ENCODE measurements at places on chromosomes 3 and 15.

- no peak for DNase-seq
Measured at GRCh38 chr3:34155108-34155507, 356.7 kb downstream of the PDCD6IP start.

DNA sequence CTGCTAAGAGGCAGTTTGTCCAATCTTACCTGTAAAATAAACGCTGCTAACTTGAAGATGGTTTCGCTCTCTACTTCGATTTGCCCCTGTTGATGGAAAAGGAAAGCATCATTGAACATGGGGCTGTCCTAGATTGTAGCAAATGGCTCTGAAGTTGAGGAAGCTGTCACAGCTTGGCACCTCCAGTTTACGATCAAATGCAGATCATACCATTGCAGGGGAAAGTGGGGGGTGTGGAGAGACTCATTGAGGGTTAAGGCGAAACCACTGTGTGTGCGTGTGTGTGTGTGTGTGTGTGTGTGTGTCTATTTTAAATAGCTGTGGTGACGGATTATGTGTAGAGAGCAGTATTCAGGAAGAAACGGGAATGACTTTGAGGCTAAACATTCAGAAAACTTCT, 127.6 kb upstream of the LMOD3 start:
- DNase-seq: peak; percentile 39

DNA sequence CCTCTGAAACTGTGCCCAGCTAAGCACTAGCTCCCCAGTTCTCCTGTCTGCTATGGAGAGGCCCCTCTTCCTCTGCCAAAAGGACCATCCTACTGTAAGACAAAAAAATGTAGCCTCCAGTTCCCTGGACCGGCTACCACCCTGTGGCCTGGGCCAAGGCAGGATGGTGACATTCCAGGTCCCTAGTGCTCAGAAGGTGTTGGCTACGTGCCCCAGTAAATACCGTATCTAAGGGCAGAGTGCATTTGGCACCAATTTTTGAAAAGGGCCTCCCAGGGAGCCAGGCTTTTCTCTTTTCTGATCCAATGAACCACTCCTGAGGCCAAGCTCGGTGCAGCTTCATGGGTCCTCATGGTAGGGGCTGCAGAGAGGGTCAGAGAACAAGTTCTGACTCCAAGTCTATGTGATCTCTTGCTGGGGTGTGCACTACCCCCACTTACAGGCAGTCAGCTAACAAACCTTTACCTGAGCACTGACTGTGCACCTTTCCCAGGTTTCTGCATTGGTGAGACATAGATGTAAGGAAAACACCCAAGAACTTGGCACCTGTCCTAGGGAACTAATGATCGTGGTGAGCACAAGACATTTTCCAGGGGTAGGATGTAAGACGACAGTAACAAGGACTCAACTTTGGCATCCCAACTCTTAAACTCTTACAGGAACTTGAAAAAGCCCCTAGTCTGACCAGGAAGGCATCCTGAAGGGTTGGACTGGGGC, 32.6 kb downstream of the TLE3 start:
- no peak for DNase-seq

DNA sequence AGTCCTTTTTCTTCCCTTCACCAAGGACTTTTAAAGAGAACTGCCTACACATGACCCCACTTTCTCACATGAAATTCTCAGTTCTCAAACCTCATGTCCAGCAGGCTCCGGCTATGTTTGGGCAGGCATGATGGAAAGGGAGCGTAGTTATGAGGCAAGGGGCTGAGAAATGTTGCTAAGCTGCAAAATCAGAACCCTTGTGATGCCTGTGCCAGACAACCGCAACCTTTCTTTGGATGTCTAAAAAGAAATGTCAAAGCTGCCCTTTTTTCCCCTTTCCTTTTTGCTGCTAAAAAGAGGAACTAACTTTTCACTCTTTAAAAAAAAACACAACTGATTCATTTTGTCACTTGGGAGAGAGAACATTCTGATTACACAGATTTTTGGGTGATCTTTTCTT, 19.2 kb downstream of the GNB4 start:
- no peak for DNase-seq

GRCh38 chr3:33146791-33147445, 33.1 kb downstream of the CRTAP start:
- DNase-seq: no peak

DNA sequence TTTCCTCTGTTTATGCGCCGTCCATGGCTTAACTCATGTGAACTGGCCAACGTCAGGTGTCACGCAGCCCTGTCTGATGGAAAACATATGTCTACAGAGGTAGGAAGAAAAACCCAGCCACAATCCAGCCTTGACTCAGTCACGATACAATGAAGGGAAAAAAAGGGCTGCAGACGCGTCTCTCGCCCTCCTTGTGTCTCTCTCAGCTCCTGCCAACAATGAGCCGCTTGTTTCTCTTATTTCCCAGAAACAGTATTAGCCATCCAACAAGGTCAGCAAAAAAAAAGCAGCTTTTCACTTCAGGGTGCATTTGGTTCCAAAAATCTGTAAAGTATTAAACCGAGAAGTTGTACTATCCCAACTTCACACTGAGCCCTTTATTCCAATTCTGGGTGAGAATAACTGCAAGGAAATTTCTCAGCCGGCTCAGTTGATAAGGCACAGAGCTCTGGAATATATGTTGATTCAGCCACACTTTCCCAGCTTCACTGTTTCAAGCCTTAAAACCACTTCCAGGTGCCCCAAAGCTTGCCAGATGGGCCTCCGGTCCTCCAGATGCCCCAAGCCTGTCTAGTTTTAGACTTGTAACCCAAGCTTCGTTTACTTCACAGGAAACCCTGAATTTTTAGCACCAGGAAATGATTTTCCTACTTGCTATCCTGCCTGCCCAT, 79.4 kb downstream of the TM4SF4 start:
- no peak for DNase-seq

DNA sequence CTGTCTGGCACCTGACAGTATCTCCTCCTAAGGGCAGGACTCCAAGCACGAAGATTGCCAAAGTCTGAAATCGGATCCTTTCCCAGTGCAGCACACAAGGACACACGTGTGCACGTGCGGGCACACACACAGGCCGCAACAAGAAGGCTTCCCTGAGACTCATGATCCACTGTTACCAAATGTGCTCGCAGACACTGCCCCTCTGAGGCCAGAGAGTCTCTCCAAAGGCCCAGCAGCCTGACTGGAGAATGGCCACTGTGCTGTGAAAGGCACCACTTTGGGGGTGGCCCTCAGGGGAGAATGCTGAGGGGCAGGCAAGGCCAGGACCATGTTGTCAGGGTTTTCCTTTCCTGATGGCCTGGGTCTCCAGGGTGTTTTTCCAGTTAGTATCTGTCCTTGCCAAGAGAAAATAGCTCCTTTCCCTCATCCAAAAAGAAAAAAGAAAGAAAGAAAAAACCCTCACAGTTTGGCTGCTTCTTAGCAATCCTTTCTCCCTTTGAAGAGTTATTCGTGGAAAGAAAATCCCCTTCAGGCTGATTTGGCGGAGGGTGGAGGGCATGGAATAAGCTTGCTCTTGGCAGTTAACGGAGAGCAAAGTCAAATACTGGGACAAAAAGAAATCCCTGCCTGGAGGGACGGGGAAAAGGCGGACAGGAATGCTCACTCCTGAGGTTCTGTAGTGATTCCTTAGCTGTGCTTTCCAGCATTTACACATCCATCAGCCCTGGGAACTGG, 112.2 kb upstream of the ETV5 start:
- no peak for DNase-seq

DNA sequence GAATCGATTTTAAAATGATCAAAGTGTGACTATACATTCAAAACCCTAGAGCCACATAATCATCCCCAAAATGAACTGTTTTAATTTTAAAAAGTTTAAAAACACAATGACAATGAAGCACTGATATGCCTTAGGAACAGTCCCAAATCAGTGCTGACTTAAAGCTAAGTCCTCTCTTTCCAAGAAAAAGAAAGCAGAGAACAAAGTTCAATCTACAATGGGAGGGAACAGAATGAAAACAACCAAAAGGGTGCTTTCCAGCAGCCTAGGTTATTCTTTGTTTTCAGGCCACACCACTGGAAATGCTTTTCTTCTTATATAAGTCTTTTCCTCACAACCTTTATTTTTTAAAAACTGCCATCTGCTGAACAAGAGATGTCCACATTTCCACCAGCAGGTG, 7.2 kb upstream of the STIMATE start:
- no peak for DNase-seq

GRCh38 chr15:31269816-31270575, 56.6 kb upstream of the KLF13 start:
- DNase-seq: no peak

- no peak for DNase-seq
Measured at GRCh38 chr3:126878664-126879063, 104.3 kb upstream of the PLXNA1 start.

DNA sequence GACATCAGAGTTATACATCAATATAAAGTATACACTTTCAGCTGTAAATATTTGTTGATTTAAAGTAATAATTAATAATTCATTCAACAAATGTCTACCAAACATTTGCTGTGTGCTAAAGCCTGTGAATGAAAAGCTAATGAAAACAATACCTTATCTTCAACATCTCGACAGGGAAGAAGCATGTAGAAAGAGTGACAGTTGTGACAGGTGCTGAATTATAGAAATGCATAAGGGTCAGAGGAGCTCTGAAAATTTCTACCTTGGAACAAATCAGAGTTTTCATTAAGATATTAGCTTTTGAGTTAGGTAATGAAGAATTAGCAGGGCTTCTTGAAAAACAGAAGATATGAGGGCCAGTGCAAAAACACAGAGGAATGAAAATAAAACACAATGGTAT, 739.2 kb downstream of the VGLL3 start:
- no peak for DNase-seq

GRCh38 chr15:87767516-87767915, 489.0 kb downstream of the NTRK3 start:
- DNase-seq: no peak

- no peak for DNase-seq
Measured at GRCh38 chr15:72516777-72517176, 42.6 kb downstream of the ARIH1 start.

DNA sequence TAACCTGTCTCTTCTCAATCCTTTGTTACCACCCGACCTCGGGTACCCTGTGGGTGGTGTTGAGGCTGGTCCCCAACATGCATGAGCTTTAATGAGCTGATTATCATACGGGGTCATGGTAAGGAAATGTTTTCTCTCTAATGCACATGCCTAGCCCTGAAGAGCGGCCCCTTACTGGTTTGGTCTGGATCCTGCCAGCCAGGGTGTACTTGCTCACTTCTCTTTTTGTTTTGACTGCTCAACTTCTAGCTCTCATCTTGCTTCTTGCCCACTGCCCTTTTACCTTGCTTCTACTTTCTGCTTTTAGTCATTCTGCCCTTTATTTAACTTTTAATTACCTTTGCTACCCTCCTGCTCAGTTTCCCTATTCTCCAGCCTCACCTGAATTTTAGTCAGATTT, 44.3 kb upstream of the ACAD9 start:
- DNase-seq: no peak

DNA sequence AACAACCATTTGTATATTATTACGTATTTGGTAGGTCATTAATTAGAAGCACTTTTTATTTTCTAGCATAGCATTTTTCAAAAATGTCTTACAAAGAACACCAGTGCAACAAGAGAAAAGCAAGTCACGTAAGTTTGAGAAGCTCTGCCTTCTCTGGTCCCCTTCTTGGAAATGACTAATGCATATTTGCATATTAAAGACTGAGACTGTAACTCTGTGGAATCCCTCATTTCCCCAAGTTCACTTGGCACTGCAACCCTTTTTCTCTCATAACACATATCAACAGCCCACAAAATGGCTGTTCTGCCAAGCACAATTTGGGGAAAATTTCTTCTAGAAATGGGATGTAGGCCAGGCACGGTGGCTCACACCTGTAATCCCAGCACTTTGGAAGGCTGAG, 176.3 kb downstream of the ERC2 start:
- DNase-seq: no peak

DNA sequence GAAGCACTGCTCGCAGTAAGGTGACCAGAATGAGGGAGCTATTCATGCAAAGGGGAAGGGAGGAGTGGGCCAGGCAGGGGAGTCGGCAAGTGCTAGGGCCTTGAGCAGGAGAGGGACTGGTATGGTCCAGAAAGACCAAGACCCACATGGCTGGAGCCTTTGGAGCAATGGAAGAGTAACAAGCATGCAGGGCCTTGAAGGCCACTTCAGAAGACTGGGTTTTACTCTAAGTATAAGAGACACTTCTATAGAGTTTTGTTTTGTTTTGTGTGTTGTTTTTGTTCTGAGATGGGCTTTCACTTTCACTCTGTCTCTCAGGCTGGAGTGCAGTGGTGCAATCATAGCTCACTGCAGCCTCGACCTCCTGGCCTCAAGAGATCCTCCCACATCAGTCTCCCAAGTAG, 42.0 kb downstream of the BFSP2 start:
- no peak for DNase-seq

DNA sequence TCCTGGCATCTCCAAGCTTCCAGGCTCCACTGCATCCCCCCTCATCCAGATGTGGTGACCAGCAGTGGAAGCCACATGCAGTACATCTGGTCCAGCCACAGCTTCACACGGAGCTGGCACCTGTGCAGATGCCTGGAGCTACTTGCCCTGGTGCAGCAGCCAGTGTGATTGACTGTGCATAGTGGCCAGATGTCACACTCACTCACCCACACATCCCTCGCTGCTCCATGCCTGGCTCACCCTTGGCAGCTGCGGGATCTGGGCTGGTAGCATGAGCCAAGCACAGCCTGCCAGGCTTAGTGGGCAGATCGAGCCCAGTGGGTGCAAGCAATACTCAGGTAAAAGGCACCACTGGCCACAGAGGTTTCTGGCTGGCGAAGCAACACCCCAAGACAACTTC, 398.0 kb upstream of the CNTN4 start:
- no peak for DNase-seq

DNA sequence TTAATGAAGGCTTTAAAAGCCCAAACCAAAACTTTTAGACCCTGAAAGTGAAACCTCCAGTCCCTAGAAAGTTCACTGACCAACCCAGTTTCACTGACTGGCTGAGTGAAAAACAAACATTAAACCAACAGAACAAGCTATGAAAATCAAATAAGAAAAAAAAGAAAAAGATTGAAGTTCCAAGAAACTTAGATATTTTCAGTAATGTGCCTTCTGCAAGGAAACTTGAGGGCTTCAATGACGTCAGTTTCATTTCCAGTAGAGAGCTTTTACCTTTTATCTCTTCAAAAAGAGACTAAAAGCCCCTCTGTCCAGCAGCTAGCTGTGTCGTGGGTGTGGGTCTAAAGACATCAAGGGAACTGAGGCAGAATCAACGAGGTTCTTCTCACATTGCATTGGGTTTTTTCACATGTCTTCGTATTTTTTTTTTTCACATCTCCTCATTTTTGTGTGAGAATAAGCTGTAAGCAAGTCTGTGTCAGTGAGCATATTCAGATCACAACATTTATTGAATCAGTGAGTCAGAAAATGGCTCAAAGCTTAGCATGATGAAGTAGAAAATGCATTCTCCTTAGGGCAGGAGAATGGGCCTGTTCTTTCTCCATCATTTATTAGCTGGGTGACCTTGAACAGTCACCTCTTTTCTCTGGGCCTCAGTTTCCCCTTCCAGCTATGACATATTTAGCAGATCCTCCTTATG, 54.8 kb upstream of the BCL6 start:
- no peak for DNase-seq

- no peak for DNase-seq
Measured at GRCh38 chr3:131047582-131047981, 20.9 kb downstream of the NEK11 start.

- DNase-seq: no peak
Measured at GRCh38 chr3:72341380-72341770, 506.9 kb downstream of the SHQ1 start.

- DNase-seq: no peak
Measured at GRCh38 chr15:63601704-63602185, 4.6 kb downstream of the FBXL22 start.

Measured in stimulated activated CD4-positive, alpha-beta T cell treated with anti-CD3 and anti-CD28 coated beads, Interleukin-4, amount 100 ng/mL, for 1 hour (primary cell).